Glutamatergic neuron (in vitro differentiated cells): ENCODE measurements at places on chromosomes 12 and 14.

DNA sequence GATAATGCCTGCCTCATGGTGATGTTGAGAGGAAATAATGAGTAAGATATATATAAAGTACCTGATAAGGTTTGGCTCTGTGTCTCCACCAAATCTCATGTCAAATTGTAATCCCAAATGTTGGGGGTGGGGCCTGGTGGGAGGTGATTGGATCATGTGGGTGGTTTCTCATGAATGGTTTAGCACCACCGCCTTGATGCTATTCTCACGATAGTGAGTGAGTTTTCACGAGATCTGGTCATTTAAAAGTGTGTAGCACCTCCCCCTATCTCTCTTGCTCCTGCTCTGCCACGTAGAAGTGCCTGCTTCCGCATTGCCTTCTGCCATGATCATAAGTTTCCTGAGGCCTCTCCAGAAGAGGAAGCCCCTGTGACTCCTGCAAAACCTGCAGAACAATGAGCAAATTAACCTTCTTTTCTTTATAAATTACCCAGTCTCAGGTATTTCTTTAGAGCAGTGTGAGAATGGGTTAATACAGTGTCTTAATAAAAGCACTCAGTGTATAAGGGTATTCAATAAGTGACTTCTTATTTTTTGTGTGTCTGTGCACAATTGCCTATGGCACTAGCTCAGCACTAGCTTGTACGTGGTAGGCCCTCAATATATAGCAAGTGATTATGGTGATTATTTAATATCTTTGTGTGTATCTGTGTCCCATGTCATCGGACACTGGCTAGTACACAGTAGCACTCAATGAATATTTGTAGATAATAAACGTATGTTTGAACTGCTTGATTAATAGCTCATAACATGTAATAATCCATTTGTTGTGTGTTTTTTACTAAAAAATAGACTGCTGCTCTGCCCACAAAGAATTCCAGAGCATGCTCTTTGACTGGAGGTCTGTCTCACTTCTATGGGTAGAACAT, 138.1 kb upstream of the LMNTD1 start:
- no peaks in the 10 kb centered on the region for H3K4me1 ChIP-seq
- H3K36me3 ChIP-seq = peaks cover 4% of the 10 kb centered on the region
- DNase-seq = no peak
- H3K4me3 ChIP-seq = no peak overlapping the region

GRCh38 chr12:128729628-128730121, 94.1 kb downstream of the SLC15A4 start:
- no peaks in the 10 kb centered on the region for H3K4me1 ChIP-seq
- DNase-seq = no peak
- H3K4me3 ChIP-seq = no peak overlapping the region
- H3K36me3 ChIP-seq = no peaks in the 10 kb centered on the region
- H3K27ac ChIP-seq = no peak overlapping the region

- H3K27me3 ChIP-seq = no peaks in the 10 kb centered on the region
- no peak overlapping the region for H3K4me3 ChIP-seq
- peak overlapping the region; percentile 38 for H3K27ac ChIP-seq
- DNase-seq = no peak
Observed at GRCh38 chr14:86404425-86404824, 874.5 kb downstream of the FLRT2 start.

GRCh38 chr12:67477681-67478265, 170.8 kb upstream of the DYRK2 start:
- peaks cover 7% of the 10 kb centered on the region for H3K27me3 ChIP-seq
- no peaks in the 10 kb centered on the region for H3K36me3 ChIP-seq
- peak overlapping the region; percentile 41 for H3K4me3 ChIP-seq
- H3K27ac ChIP-seq = peak overlapping the region; percentile 96
- DNase-seq = peak; percentile 64

GRCh38 chr12:47773062-47773857, at the start of gene SLC48A1:
SLC48A1 (plus strand) TSS chr12:47773238; CDS start chr12:47773305, 67 bp downstream.
- H3K27me3 ChIP-seq = peaks cover 9% of the 10 kb centered on the region
- peak within 1 kb of the TSS; percentile 83 for H3K27ac ChIP-seq
- peak; percentile 88 for DNase-seq
- peaks cover 7% of the 10 kb centered on the region for H3K4me1 ChIP-seq

- H3K27me3 ChIP-seq = peaks cover 2% of the 10 kb centered on the region
- no peak overlapping the region for H3K27ac ChIP-seq
- H3K36me3 ChIP-seq = no peaks in the 10 kb centered on the region
- no peaks in the 10 kb centered on the region for H3K4me1 ChIP-seq
- no peak for DNase-seq
Observed at GRCh38 chr12:21617030-21617429, 12.4 kb upstream of the GYS2 start.

DNA sequence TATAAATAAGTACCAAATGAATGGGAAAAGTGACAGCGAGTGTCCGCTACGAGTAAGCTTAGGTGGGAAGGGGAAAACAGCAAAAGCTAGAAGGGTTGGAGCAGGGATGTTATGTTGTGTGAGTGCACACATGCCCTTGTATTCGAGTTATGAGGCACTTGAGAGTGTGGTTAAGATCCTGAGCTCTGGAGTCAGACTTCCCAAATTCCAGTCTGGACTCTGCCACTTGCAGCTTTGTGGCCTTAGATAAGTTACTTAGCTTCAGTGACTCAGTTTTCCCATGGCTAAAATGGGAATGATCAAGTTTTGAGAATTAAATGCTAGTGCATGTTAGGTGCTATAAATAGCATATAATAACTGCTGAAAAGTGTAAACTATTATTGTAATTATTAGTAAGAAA, 44.9 kb downstream of the KTN1 start:
- H3K4me1 ChIP-seq = peaks cover 4% of the 10 kb centered on the region
- no peak overlapping the region for H3K27ac ChIP-seq
- no peaks in the 10 kb centered on the region for H3K27me3 ChIP-seq
- no peak for DNase-seq
- no peak overlapping the region for H3K4me3 ChIP-seq

- H3K27ac ChIP-seq = no peak overlapping the region
- H3K4me3 ChIP-seq = no peak overlapping the region
- no peak for DNase-seq
- H3K27me3 ChIP-seq = no peaks in the 10 kb centered on the region
- H3K36me3 ChIP-seq = no peaks in the 10 kb centered on the region
Observed at GRCh38 chr12:12705838-12706520, 10.0 kb upstream of the GPR19 start.

- no peak overlapping the region for H3K27ac ChIP-seq
- no peak overlapping the region for H3K4me3 ChIP-seq
- no peaks in the 10 kb centered on the region for H3K4me1 ChIP-seq
- H3K27me3 ChIP-seq = peaks cover 5% of the 10 kb centered on the region
- no peak for DNase-seq
- H3K36me3 ChIP-seq = no peaks in the 10 kb centered on the region
Observed at GRCh38 chr14:21317398-21317797, 37.5 kb downstream of the RPGRIP1 start.
